Endodermal cell (in vitro differentiated cells): ENCODE measurements at places on chromosomes 1 and 21. TPM values are rescaled to one million over a fixed set of nuclear protein-coding genes. Genes with fewer than 3 reads are reported as not detected.

Gene CXADR
- 60.5 to 81.2 TPM (median 70.8 TPM) in 3 replicates for total RNA-seq

Gene RASSF5
- total RNA-seq, result 0.15 to 0.42 TPM (median 0.20 TPM) in 3 replicates

GRCh38 chr1:32754317-32755097 lies 51.9 kb upstream of the SYNC start:
- peak; percentile 91 for DNase-seq
- peaks cover 19% of the 10 kb centered on the region for H3K4me1 ChIP-seq
- H3K27me3 ChIP-seq, result no peaks in the 10 kb centered on the region
- peaks cover 3% of the 10 kb centered on the region for H3K36me3 ChIP-seq

- DNase-seq, result peak; percentile 43
- no peaks in the 10 kb centered on the region for H3K27me3 ChIP-seq
- H3K4me1 ChIP-seq, result peaks cover 5% of the 10 kb centered on the region
- H3K4me3 ChIP-seq, result no peak overlapping the region
- H3K27ac ChIP-seq, result peak overlapping the region; percentile 39
Measured at GRCh38 chr1:90925928-90926869, 95.6 kb downstream of the ZNF644 start.

DNA sequence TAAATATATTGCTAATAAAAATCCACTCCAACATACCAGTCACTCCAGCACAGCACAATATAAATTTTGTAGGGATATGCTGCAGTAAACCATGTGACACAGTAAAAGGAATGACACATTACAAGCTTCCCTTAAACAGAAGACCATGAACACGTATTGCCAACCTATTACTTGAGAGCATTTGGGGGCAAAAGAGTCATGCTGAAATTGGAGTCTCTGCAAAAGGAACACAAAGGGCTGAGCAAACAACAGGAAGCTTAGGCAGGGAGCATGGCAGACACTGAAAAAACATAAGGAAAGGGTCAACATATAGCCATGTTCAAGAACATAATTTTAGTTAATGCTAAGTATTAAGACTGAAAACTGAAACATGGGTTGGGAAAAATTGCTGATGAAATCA lies 214.5 kb downstream of the SMYD3 start:
- no peaks in the 10 kb centered on the region for H3K4me1 ChIP-seq
- DNase-seq, result no peak
- no peaks in the 10 kb centered on the region for H3K27me3 ChIP-seq

DNA sequence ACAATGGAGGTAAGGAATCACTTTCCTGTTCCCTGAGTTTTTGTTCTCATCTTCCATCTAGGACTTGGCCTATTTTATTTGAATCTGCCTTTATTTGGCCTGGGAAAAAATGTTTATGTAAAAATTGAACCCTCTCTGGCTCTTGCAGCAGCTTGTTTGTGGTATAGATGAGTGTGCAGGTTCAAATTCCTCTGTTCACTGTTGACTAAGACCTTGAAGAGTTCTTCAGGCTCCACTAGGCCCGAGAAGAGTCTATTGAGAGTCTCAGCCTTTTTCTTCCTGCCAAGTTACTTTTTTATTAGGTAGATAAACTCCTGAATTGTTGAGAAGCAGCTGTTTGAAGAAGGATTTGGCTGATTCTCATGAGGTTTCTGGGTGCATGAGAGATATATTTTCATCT lies 248.8 kb upstream of the ADGRL2 start:
- no peak overlapping the region for H3K4me3 ChIP-seq
- no peak overlapping the region for H3K27ac ChIP-seq
- H3K4me1 ChIP-seq, result peaks cover 5% of the 10 kb centered on the region
- no peaks in the 10 kb centered on the region for H3K27me3 ChIP-seq

GRCh38 chr1:87765057-87765680 lies 436.5 kb downstream of the LMO4 start:
- no peaks in the 10 kb centered on the region for H3K36me3 ChIP-seq
- H3K4me3 ChIP-seq, result no peak overlapping the region
- H3K4me1 ChIP-seq, result no peaks in the 10 kb centered on the region
- peak overlapping the region; percentile 9 for H3K27ac ChIP-seq
